Gastrocnemius medialis (tissue), 4 donors: ENCODE measurements at places on chromosomes 11 and 22.

GRCh38 chr11:99545616-99546015, 524.9 kb downstream of the CNTN5 start:
- no peak for DNase-seq

- DNase-seq = no peak
Measured at GRCh38 chr11:98568013-98568412, 452.7 kb upstream of the CNTN5 start.

GRCh38 chr11:85355921-85356320, 271.2 kb downstream of the DLG2 start:
- DNase-seq = no peak

- no peak for DNase-seq
Measured at GRCh38 chr22:37240941-37241320, 3.1 kb downstream of the RAC2 start.

DNA sequence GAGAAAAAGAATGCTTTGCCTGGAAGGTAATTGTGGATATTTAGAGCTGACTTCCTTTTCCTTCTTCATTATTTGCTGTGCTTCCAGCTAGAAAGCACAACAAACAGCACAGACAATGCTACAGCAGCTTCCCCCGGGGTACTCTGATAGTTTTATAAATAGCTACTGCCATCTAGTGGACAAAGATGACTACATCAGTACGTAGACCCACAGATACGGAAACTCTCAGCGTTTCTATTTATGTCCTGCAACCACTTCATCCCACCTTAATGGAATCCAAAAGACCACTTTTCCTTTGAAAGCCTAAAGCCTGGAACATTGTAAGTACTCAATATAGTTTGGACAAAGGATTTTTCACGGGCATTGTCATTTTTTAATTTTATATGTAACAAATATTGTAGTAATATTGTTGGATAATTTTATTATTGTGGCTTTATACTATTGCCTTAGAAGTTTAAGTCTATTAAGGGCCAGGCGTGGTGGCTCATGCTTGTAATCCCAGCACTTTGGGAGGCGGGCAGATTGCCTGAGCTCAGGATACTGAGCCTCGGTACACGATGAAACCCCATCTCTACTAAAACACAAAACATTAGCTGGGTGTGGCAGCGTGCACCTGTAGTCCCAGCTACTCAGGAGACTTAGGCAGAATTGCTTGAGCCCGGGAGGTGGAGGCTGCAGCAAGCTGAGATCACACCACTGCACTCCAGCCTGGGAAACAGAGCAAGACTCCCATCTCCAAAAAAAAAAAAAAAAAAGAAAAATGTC, 7.5 kb downstream of the HSPA8 start:
- DNase-seq = no peak

GRCh38 chr22:38882972-38883622, 11.1 kb upstream of the CBX6 start:
- no peak for DNase-seq

- no peak for DNase-seq
Measured at GRCh38 chr22:32811788-32812545, 10.5 kb downstream of the TIMP3 start.

GRCh38 chr22:30876221-30876751, 92.3 kb downstream of the MORC2 start:
- no peak for DNase-seq

GRCh38 chr11:22711880-22712279, 45.5 kb downstream of the GAS2 start:
- no peak for DNase-seq

- no peak for DNase-seq
Measured at GRCh38 chr22:48849219-48849912, 978.3 kb downstream of the BRD1 start.

GRCh38 chr11:116714902-116715301, 57.9 kb downstream of the BUD13 start:
- no peak for DNase-seq

- no peak for DNase-seq
Measured at GRCh38 chr22:24105013-24105360, 76.3 kb upstream of the SUSD2 start.

DNA sequence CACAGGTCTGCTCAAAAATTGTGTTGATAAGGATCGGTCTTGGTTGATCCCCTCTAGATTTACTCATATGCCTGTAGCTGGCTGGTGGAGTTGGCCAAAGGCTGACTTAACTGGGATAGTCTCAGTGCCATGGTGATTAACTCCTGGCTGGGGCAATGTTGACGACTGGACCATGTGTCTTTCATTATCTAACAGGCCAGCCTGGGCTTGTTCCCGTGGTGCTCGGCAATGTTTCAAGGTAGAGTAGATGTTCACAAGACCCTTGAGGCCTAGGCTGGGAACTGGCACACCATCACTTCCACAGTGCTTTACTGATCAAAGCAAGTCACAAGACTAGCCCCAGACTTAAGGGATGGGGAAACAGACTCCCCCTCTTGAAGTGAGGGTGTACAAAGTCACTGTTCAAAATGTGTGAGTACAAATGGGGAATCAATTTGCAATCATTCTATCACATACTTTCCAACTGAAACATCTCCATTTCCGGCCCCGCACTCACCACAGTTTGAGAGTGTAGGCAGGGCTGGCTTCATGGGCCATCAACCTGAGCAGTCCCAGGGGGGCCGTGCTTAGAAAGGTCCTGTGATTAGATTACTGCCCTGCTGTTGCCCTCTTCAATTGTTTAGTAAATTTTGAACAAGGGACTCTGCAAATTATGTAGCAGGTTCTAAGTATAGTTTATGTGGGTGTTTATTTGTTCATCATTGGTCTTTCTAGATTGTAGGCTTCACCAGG, 240.8 kb downstream of the NELL1 start:
- no peak for DNase-seq

- DNase-seq = peak; percentile 72
Measured at GRCh38 chr11:64854534-64855502, 10.4 kb upstream of the CDC42BPG start.

DNA sequence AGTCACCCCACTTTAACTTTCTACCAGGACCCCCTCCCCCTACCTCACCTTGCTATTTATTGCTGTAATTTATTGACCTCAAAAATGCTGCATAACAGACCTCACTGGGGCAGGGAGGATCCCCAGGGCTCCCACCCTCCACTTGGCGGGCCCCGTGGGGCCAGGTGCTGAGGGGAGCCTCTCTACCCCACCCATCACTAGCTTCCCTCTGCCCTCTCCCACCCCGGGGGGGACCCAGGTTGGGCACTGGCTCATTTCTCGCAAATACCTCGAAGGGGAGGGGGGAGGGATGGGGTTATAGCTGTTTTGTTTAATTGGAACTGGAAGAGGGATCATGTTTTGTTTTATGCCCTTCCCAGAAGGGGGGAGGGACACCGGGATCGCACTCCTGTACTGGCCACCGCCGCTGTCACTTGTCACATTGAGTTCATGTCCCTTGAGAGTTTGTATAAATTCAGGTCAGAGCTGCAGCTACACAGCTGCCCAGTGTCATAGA, 16.3 kb upstream of the TMEM191C start:
- no peak for DNase-seq

GRCh38 chr11:13376838-13377237, 86.2 kb downstream of the BTBD10 start:
- DNase-seq = no peak

DNA sequence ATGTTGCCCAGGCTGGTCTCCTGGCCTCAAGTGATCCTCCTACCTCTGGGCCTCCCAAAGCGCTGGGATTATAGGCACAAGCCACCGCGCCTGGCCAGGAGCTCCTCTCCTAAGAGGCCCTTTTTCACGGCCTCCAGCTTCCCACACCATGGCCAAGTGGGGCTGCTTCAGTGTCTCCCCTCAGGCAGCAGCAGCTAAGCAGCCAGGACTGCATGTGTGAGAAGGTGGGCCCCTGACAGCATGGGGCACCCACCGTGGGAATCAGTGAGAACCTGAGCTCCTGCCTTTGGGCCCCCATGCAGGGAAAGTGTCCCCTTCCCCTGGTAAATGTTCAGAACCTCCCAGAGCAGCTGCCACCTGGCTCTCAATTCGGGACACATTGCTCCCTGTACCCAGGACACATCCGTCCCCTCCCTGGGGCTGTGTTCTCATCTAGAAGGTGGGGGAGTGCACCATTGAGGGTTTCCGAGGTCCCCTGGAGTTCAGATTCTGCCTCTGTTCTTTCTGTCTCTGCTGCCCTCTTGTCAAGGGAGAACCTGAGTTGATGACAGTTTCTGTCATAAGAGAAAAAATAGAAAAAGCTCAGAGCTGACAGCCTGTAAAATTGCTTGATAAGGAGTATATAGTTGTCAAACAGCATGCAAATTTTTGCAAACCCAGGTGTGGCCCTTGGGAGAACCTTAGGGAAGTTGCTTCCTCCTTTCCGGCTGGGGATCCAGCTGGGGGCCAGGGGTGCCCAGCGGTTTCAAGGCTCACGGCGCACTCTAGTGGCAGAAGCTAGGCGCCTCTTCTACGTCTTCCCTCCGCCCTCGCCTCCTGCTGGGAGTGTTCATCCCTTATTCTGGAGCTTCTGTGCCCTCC, 29.7 kb downstream of the FAM83F start:
- peak; percentile 38 for DNase-seq

- DNase-seq = no peak
Measured at GRCh38 chr22:42788021-42788420, 67.4 kb upstream of the A4GALT start.

GRCh38 chr11:44727373-44728287, 868 bp downstream of the TSPAN18 start:
- DNase-seq = peak; percentile 45

GRCh38 chr11:6300325-6300724, 20.0 kb downstream of the CAVIN3 start:
- DNase-seq = no peak

GRCh38 chr11:87878373-87878825, 296.8 kb downstream of the RAB38 start:
- DNase-seq = no peak

DNA sequence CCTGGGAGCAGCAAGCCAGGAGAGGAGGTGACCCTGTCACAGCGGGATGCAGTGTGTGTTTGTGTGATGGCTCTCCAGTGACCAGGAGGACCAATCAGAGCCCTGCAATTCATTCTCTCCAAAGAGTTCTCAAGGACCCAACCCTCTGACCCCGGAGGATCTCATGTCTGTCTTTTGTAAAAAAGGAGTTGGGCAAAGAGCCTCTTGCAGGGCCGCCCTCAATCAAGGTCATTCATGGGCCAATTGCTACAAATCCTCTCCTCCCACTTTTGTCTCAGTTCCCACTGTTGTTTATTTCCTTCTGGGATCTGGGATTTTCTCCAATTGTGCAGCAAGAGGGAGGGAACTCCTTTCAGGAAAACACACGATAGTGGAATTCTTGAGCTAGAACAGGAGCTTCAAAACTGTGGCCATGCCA, 4.0 kb downstream of the TECTA start:
- peak; percentile 14 for DNase-seq

GRCh38 chr11:116696381-116696941, 76.3 kb downstream of the BUD13 start:
- no peak for DNase-seq

GRCh38 chr11:46417711-46418110, 26.1 kb upstream of the CHRM4 start:
- DNase-seq = no peak

- no peak for DNase-seq
Measured at GRCh38 chr11:100563541-100564280, 123.4 kb upstream of the ARHGAP42 start.

DNA sequence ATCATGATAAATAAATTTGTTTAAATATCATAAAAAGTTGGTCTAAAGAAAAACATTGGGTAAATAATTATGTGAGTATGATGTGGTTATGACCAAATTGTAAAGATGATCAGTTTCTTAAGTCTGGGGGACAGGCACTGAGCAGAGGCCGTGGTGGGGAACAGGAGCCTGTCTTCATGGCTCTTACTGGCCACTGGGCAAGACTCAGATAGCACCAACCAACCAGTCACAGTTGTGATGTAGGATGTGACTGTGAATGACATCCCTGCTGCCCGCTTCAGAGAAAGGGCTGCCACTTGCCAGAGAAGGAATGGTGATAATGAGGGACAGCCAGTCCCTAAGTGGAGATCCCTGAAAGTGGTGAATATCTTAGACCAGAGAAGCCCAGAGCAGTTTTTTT, 7.0 kb downstream of the PTPRJ start:
- DNase-seq = no peak

DNA sequence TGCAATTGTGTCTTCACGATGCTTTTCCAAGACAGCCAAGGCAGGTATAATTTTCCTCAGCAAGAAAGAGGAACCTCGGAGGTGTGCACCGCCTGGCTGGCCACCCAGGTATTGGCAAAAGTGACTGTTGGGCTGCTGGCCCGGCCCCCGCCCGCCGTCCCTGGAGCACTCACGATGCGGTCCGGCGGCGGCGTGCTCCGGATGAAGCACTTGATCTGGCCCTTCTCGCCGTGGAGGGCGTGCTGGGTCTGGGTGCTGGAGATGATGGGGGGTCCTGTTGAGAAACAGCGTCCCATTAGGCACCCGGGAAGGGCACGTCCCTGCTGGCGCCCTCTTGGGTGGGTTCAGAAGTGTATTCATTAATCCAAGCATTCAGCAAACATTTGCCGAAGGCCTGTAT, 84.8 kb downstream of the ST3GAL4 start:
- DNase-seq = no peak

DNA sequence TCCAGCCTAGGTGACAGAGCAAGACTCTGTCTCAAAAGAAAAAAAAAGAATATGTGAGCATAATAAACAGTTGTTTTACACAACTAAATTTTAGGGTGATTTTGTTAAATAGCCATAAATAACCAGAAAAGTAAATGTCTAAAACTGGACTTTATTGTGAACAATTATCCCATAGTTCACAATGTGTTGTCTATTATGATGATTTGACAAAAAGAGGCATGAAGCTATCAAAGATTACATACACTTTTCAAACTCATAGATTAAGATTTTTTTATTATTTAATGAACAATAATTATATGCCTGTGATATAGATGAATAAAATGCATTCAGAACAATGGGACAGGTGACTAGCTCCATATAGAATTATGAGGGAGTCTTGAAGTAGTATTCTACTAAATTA, 27.0 kb upstream of the MTMR2 start:
- DNase-seq = no peak

DNA sequence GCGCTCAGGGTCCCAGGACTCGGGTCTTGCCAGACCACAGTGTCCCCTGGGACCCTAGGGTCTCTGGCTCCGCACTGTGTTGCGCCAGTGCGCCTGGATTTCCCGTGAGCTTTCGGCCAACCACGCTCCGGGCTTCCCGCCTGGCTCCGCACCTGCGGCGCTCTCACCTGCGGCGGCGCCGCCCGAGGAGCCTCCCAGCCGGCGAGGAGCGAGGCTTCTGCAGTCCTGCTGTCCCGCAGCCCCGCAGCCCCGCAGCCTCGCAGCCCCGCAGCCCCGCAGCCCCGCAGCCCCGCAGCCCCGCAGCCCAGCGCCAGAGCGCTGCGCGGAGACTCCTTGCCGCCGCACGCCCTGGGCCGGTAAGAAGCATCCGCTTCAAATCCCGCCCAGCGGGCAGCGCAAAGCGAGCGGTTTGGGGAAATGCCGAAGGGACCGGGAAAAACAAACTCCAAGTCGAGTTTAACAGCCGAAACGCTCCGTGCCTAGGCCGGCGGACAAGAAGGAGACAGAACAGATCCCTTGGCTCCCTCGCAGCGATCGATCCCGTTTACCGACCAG, 939 bp downstream of the ALX4 start:
- DNase-seq = no peak
